Ovary (tissue), 10 donors: ENCODE measurements at places on chromosomes 1 and 21. TPM values are rescaled to one million over a fixed set of nuclear protein-coding genes. Genes with fewer than 3 reads are reported as not detected.

Gene MARCKSL1
- 226 TPM for polyA plus RNA-seq

Gene SERTAD4
- 2.1 TPM for polyA plus RNA-seq

Gene PODN
- polyA plus RNA-seq: 72.8 TPM

Gene JAM2
- polyA plus RNA-seq: 65.4 TPM

Gene FMO1
- 3.8 TPM for polyA plus RNA-seq

Gene ADAM30
- not detected for polyA plus RNA-seq

Gene SPATA17
- polyA plus RNA-seq: 0.75 TPM

Gene AIRE
- not detected for polyA plus RNA-seq

Gene FAM72B
- polyA plus RNA-seq: 1.2 TPM

Gene LCE1B
- not detected for polyA plus RNA-seq

Gene ATP1B1
- polyA plus RNA-seq: 56.3 TPM

Gene TRIM17
- 1.4 TPM for polyA plus RNA-seq

Gene AADACL4
- not detected for polyA plus RNA-seq

Gene PLA2G2D
- polyA plus RNA-seq: not detected

Gene NEK2
- 0.25 TPM for polyA plus RNA-seq

Gene BNIPL
- polyA plus RNA-seq: 0.32 TPM

Gene GADD45A
- 103 TPM for polyA plus RNA-seq

Gene GBP6
- 0.18 TPM for polyA plus RNA-seq

Gene ANKRD35
- 2.6 TPM for polyA plus RNA-seq

Gene DISC1
- polyA plus RNA-seq: 5.3 TPM

Gene OR6N1
- not detected for polyA plus RNA-seq
